ENCODE measurements at places on chromosomes 1 and 21.

GRCh38 chr1:60865166-60865565 lies 217.2 kb upstream of the NFIA start:
- no peak for DNase-seq

DNA sequence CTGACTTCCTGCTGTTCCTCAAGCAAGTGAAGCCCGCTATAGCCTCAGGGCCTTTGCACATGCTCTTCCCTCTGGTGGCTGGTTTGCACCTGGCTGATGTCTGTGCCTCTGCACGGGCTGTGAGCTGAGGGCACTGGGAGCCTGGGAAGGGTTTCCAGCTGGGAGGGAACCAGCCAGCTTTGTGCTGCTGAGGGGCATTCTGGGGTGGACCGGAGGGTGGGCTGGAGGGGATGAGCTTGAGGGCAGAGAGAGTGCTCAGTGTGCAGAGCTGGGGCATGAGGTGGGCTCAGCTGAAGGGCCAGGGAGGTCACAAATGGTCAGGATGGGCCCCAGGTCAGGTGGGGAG lies 305.7 kb downstream of the MATN1 start:
- DNase-seq: no peak

GRCh38 chr1:15100121-15100879 lies 53.2 kb upstream of the TMEM51 start:
- DNase-seq: peak; percentile 8

DNA sequence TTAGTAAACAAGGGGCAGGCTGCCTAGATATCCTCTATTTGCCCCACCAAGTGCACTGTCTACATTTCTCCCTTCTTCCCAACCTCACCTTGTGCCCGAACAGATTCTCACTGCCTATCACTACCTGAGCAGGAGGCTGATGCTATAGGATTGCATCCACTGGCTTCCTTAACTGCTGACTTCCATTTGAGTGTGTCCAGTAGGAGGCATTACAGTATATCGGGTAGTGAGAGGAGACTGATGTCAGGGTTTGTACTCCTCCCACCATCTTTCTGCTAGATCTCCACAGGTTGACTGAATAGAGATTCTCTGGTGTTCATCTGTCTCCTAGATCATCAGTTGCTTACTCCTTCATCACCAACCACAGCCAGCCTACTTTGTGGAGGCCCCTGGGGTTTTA lies 796.3 kb downstream of the LRRIQ3 start:
- no peak for DNase-seq

DNA sequence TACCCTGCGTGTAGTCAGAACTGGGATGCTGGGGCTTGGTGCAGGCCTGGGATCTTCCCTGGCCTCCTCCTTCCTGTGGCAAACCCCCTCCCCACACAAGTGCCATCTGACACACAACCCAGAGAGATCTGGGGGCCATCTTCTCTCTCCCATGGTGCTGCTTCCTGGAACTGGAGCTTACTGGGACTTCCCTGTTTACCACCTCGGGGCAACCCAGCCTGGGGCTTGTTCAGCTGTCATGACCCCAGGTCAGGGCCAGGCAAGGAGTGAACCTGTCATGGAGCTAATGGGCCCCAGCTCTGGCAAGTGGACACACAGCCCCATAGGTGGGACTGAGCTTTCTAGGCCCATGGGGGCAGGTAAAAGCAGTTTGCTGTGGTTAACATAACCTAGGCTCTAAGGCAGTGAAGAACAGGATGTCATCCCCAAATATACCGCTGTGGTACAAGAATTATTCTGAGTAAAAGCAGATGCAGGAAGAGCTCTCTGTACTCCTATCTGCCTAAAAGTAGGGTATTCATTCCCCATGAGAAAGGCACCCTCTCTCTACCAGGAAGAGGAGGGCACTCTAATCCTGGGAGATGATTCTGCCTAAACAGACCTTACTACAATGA lies 2.4 kb downstream of the TRIM11 start:
- peak; percentile 2 for DNase-seq

- no peak for DNase-seq
These were observed 53.9 kb downstream of the NR5A2 start for GRCh38 chr1:200081151-200081968.

DNA sequence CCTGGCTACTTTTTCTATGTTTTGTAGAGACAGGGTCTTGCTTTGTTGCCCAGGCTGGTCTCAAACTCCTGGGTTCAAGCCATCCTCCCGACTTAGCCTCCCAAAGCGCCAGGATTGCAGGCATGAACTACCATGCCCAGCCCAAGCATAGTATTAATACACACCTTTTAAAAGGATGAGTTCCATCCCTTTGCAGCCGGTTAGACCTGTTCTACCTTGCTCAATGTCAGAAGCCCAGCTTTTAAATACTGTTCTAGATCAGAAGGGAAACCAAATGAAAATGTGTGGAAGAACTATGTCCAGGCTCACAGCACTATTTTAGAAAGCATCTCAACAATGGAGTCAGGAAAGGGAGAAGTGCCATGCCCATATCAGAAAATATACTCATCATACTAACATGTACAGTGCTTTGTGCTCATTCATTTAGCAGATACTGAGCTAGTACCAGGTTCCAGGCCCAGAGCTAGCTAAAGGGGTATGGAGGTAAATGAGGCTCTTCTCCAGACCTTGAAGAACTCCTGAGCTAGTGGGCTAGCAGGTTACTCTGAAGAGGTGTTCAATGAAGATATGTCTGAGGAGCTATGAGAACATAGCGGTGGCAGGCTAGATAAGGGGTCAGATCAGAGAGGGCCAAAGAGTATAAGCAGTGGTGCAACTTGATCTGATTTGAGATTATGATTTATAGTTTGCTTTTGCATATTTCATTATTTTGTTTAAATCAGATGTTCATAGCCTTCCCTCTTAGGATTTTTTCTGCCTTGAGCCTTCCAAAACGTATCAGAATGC lies 78.2 kb downstream of the RNF220 start:
- DNase-seq: no peak

DNA sequence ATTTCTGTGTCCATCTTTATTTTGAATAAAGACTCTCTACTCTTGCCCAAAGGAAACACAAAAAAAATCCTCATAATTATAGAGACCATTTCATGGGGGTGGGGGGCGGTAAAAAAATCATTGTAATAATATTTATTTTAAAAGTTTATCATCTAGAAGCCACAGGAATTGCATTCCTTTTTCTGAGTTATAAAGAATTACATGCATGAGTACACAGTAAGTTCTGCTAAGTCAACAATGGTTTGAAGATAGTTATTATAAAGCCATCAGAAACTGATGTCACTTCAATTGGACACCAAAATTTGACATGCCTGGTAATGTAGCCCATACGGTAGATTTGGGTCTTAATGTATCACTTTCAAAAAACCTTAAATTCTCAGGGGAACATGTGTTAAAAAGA lies 478.1 kb upstream of the NR5A2 start:
- no peak for DNase-seq

DNA sequence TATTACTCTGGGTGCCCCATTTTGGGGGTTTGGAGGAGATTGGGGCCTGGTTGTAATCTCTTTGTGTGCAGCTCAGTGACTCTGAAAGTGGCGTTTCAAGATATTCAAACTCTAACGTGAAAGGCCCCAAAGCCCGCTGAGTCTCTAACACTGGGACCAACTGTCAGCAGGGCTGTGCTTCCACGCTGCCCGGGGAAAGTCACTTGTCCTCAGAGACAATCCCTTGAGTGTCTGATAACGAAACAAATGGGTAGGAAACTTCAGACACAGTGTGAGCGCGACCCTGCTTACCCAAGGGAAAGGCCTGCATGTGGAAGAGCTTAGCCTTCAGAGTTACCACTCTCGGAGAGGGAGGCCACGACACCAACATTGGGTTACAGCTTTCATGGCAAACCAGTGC lies 837 bp downstream of the UBASH3A start:
- no peak for DNase-seq

DNA sequence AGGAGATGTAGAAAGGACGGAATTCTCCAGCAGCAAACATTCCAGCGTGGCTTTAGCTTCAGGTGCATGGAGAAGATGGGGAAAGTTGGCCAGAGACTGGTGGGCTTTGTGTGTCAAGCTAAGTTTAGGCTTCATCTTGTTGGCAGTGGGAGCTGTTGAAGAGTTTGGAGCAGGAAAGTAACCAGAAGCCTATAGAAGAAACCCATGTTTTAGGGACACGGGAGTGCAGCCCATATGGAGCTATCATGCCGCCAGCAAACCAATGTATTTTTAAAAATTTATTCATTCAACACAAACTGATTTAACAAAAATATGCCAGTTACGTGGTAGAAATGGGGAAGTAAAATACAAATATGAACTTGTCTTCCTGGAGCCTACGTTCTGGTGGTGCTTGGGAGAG lies 53.7 kb downstream of the ACTL8 start:
- DNase-seq: no peak

Data from Kasumi-1 (cell line).